ENCODE measurements at places on chromosomes 5 and 9.

DNA sequence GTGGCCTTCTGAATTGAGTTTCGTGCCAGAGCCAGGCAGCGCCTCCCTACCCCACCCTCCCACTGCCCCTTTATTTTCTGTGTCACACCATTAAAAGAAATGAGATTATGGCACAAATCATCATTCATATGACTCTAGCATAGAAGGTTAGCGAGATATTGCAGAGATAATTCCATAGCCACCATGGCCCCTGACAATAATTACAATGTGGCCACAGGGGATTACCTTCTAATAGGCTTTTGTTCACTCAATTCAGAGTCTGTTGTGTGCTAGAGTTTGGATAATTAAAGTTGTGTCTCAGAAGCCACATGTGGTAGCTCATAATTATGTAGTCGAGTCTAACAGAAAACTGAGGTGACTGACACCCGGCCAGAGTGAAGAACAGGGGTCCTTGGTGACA lies 428.1 kb downstream of the ARHGEF28 start:
- no peak for DNase-seq

DNA sequence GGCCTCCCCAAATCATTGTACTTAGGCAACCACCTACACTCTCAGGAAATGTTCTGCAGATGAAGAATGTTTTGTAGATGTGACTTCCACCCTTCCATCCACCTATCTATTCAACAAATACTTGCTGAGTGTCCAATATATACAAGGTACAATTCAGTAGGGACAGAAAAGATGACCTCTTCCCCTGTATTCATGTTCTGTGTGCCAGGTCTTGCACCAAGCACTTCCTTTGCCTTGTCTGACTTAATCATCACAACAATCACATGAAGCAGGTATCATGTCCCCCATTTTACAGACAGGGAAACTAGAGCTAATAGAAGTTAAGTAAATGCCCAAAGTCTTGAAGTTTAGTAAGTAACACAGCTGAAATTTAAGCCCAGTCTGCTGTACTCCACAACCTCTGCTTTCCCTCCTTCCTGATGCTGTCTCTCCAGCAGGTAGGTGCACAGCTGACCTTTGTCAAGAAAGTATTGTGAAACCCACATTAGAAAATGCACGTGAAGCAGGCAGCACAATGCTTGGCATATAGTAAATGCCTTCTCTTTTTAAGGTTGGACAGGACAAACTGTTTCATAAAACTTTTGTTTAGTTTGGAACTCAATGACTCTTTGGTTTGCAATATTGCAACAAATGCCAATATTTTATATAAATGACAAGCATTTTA lies 296.5 kb downstream of the DEPDC1B start:
- DNase-seq = no peak

GRCh38 chr9:131610231-131610761 lies 65.0 kb downstream of the PRRT1B start:
- DNase-seq = no peak

- DNase-seq = no peak
Measured at GRCh38 chr5:14197056-14197455, 53.9 kb downstream of the TRIO start.

DNA sequence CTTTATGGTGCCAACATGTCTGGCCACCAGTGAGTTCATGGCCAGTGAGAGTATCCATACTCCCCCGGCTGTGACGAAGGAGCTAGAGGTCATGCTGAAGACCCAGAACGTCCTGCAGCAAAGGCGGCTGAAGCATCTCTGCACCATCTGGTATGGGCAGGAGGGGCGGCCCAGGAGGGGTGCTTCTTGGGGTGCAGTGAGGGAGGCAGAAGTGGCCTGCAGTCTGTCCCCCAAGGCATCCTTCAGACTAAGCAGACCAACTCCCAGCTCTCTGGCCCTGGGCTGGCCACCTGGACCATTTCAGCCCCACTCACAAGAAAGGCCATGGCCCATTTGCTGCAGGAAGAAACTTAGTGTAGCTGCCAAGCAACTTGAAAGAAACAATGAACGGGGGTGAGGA lies 11.0 kb downstream of the CCDC180 start:
- DNase-seq = no peak

- no peak for DNase-seq
Measured at GRCh38 chr9:13939701-13940490, 374.0 kb downstream of the NFIB start.

Measured in endothelial cell (in vitro differentiated cells).